Fibroblast of pulmonary artery (primary cell): ENCODE measurements at places on chromosomes 7 and 10.

DNA sequence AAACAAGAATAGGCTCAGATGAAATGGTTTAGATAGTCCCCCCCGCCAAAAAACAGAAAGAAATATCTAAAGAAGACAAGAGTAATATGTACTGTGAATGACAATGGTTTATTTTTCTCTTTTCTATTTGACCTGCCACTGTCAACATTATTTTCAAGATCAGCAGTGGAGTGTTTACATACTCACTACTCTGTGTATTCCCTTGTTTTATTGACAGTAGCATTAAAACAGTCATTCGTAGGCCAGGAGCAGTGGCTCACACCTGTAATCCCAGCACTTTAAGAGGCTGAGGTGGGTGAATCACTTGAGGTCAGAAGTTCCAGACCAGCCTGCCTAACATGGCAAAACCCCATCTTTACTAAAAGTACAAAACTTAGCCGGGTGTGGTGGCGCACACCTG lies 245.3 kb upstream of the SLC26A5 start:
- DNase-seq: no peak

DNA sequence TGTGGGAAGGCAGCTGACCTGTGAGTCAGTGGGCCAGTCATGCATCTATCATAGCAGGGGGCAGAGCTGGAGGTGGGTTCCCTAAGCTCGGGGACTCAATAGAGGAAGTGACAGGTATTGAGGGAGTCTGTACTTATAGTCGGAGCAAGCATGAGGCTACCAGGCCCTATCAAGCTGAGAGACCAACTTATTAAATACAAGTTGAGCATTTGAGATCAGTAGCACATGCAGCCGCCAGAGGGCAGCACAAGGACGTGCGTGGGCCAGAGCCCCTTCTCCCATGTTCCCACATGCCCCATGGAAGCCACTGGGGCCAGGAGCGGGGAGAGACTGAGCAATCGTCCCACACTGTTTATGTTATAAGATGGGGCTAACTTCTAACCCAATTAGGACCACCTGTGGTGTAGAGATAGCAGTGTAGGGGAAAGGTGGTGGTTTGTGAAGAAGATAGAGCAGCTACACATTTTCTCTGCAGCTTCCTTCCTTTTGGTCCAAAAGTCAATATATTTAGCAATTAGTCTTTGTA lies 13.0 kb upstream of the STK31 start:
- DNase-seq: peak; percentile 70

- DNase-seq: peak; percentile 34
Observed at GRCh38 chr10:29119374-29119773, 169.5 kb upstream of the LYZL1 start.

DNA sequence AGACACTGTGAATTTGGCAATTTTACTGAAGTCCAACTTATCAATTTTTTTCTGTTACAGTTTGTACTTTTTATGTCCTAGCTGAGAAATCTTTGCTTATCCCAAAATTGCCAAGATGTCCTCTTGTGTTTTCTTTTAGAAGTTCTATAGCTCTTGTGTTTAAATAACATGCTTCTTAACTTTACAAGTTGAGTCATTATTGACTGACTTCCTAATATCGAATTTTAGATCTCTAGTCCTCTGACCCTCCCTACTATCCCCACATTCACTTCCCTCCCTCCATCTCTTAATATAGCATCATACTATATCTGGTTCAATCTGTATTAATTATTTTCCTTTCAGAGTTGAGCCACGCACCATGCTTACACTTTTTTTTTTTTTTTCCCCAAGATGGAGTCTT lies 61.9 kb downstream of the MRPL32 start:
- no peak for DNase-seq

- no peak for DNase-seq
Observed at GRCh38 chr10:526651-527312, 162.7 kb downstream of the DIP2C start.

DNA sequence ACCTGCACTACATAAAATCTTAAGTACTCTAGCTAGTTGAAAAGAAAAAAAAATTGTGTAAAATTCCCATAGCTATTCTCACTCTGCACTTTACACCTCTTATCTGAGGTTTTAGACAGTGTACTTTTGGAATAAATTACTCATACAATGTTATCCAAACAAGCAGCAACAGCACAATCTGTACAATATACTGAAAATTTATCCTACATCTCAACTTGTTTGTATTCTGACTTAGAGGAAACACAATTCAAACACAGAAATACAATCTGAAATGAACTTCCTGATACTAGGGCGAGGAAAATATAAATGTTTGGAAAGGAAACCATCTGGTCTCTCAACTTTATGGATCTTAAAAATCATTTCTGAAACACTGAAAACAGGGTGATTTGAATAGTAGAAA lies 381.7 kb downstream of the THSD7A start:
- peak; percentile 42 for DNase-seq

GRCh38 chr7:77866786-77867536 lies 68.4 kb downstream of the PHTF2 start:
- DNase-seq: peak; percentile 72

DNA sequence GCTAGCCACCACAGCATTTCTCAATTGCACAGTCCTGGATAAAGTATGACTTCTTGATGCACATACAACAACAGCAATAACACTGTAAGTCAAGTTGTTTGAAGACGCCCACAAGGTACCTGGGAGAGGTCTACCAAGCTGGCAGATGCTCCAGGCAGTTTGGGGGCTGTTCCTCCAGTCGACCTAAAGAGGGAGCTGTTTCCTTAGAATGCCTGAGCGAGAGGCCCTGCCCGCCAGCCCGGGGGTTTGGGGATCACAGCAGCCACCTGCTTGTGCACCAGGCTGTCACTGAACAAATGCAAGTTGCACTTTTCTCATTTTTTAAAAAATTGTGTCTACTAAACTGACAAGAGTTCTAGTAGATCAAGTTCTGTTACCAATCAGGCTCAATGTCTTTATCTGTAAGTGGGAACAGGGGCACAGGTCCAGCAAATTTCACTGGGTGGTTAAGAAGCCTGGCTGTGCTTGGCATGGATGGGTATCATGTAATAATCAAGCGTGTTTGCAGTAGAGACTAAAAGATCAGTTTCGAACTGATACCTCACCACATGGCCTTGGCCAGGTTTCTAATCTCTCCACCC lies 193.8 kb upstream of the ADO start:
- peak; percentile 66 for DNase-seq

DNA sequence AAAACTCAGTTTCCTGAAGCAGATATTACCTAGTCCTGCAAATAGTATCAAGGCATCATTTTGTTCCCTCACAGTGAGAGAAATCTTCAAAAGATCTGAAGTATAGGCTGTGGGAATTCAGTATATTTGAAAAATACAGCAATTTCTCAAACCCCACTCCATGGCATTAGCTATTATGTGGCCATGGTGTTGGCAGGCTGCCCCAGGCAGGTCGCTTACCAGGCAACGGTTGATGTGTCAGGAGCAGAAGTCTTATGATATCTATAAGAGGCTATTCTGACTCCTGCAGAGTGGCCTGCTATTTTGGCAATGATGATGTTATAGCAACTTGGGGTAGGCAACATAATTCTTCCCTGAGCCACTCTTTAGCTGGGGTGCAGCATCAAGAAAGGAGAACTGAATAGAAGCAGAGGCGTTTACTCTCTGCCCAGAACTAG lies 187.9 kb downstream of the PLXDC2 start:
- DNase-seq: peak; percentile 70

- no peak for DNase-seq
Observed at GRCh38 chr7:80949449-80949848, 30.6 kb upstream of the SEMA3C start.

DNA sequence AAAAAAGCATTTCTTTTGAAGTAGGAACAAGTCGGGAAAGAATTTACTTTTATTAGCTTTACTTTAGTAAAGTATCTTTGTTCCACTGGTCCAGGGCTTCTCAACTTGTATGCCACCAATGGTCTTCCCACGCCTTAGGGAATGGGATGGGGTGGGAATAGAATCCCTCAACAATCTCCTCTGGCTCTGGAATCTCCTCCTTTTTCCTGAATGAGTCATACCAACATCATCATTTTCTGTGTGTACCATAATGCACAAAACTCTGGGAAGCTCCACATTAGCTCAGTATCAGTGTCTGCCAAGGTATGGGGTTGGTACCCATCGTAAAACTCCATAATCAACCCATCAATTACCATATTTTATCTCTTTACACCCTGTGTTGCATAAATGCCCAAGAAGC lies 159.4 kb upstream of the BMPER start:
- DNase-seq: peak; percentile 79

GRCh38 chr10:119135513-119135881 lies 30.0 kb downstream of the SFXN4 start:
- DNase-seq: peak; percentile 82

DNA sequence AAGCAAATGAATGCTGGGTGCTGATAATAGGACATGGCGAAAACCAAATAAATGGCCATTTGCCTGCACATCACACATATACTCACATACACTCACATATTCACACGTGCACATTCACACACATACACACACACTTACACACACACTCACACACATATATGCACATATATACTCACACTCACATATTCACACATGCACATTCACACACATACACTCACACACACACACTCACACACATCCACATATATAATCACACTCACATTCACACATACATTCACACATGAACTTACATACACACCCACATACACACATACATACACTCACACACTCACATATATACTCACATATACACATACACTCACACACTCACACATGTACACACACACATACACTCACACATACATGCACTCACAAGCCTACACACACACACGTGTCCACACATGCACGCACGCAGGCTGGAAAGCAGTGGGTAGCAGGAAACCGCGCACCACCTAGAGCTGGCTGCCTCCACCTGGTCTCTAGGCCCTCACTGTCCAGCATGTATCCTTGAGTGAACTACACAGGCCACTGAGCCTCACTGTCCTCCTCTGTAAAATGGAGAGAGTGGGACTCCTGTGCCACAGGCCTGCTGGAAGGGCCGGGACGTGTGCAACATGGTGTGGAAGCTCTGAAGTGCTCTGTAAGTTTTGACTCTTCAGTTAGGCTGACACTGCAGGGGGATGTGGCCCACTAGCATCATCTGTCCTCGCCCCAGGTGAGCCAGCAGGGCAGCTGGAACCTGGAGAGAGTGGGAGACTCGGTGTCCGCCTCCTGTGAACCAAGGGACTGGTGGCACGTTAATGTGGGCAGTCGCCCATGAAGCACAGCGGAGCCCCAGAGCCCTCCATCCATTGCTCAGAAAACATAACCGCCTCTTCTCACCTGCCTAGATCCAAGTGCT lies 14.9 kb downstream of the TMEM72 start:
- no peak for DNase-seq

DNA sequence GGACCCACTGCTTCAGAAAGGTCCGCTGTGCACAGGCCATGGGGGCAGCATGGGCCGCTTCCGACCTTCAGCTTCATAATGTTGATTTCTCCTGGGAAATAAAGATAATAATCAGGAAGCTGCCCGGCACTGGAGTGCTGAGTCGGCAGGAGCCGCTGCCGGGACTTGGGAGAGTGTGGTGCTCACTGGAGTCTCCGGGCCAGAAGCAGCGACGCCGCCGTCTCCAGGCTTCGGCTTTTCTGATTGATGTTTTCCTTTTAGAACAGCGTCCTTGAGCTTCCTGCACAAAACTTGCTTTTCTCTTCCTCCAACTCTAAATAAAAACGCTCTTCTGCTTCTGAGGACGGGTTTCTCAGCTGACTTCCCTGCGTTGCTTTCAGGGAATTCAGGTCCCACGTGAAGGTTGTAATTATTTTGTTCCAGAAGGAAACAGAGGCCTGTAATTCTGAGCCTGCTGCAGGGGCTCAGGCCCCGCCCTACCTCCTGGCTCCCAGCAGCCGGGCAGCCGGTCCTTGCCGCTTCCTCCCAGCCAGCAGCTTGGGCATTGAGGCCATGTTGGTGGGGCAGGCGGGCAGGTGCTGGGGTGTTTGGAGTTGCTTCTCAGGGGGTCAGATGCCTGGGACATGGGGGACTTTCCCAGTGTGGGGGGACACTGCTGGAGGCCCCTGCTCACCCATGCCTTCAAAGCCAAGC lies 14.7 kb downstream of the PWWP2B start:
- peak; percentile 18 for DNase-seq

GRCh38 chr7:121101621-121102020 lies 113.1 kb downstream of the CPED1 start:
- no peak for DNase-seq

DNA sequence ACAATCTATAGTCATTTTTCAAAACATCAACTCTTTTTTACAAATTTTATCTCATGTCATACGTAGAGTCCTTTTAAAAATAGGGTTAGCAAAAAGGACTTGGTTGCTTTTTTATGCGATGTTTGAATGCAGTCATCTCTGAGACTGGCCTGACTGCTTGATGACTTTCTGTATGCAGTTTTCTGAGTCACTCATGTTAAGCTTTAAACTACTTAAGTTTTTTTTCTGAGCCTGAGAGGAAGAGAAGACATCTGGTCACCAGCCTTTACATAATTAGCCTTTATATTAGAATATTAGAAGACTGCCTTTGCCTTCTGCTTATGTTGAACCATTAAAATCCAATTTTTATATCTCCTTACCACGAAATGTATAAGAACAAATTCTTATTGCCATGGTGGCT lies 834.4 kb upstream of the MBL2 start:
- DNase-seq: no peak

DNA sequence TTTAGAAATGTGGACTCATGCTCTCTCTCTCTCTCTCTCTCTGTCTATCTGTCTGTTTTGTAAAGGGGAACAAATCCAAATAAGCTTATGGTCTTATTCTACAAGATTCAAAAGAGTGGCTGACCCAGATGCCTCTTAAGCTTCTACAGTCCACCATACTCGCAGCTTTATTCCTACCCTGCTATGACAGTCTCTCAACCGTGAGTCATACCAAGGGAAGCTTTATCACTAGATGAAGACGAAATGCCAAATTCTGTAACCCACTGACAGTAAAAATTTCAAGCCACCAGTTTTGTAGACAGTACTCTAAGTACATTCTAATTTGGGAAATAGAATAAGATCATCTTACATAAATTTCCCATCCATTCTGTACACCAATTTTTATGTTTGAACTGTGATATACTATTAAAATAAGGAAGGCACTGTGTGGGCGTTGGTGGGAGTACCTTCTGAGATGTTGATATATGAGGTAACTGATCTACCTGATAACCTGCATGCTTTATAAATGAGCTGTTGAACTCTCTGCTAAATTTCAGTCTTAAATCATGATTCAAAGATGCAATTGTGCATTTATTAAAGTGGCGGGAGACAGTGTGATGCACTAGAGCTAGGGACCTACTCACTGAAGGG lies 153.2 kb downstream of the KLF6 start:
- DNase-seq: peak; percentile 18

GRCh38 chr7:151725844-151726651 lies 150.9 kb downstream of the PRKAG2 start:
- DNase-seq: no peak

GRCh38 chr7:84236398-84236797 lies 41.8 kb upstream of the SEMA3A start:
- DNase-seq: peak; percentile 64

GRCh38 chr10:127003032-127003685 lies 97.9 kb downstream of the DOCK1 start:
- no peak for DNase-seq

- no peak for DNase-seq
Observed at GRCh38 chr10:34222359-34222758, 592.7 kb downstream of the PARD3 start.
